ENCODE measurements at places on chromosomes 13 and 19.

DNA sequence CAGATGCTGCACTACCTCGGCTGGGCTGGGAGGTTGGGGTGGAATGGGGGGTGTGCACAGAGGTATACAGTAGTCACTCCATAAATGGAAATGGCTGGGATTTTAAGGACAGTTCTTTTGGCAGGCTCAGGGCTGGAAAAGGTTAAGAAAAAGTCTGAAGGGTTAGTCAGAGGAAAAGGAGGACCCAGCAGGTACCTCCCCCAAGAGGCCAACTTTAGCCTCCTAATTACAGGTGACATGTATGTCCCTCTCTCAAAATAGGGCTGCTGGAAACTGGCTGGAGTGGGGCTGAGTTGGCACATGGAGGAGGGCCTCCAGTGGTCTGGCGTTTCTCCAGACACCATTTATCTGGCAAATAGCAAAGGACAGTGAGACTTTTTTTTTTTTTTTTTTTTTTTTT lies 994 bp downstream of the CCDC194 start:
- no peak overlapping the region for H3K27ac ChIP-seq
- DNase-seq: no peak
- no peak overlapping the region for H3K4me3 ChIP-seq

GRCh38 chr13:51935326-51936171 lies 73.8 kb downstream of the CCDC70 start:
- H3K4me1 ChIP-seq: peaks cover under 1% of the 10 kb centered on the region
- DNase-seq: no peak
- H3K4me3 ChIP-seq: no peak overlapping the region
- H3K27me3 ChIP-seq: no peaks in the 10 kb centered on the region
- no peak overlapping the region for H3K27ac ChIP-seq

DNA sequence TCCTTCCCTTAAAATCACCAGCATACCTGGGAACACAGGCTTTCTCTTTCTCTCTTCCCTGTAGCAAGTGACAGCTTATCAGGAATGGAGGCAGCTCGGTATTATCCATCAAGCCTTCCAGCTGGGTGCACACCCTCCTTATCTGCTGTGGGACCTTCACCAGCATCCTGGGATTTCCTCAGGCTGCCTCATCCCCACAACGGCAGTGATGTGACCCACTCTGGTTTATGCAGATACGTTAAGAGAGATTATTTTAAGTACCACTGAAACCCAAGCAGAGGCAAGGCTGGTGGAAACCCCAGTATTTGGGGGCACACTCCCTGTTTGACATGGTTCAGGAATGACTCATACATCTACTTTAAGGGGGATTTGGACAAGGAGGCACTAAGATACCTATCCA lies 192.1 kb downstream of the TM9SF2 start:
- no peak overlapping the region for H3K4me3 ChIP-seq
- H3K27me3 ChIP-seq: no peaks in the 10 kb centered on the region
- H3K36me3 ChIP-seq: no peaks in the 10 kb centered on the region
- no peak overlapping the region for H3K27ac ChIP-seq

- H3K27me3 ChIP-seq: peaks cover 7% of the 10 kb centered on the region
- H3K36me3 ChIP-seq: no peaks in the 10 kb centered on the region
- no peak overlapping the region for H3K27ac ChIP-seq
- no peak for DNase-seq
- H3K4me1 ChIP-seq: no peaks in the 10 kb centered on the region
- H3K4me3 ChIP-seq: no peak overlapping the region
These were observed 71.6 kb downstream of the KL start for GRCh38 chr13:33087790-33088189.

GRCh38 chr19:21749090-21749489 lies 18.3 kb downstream of the ZNF100 start:
- no peaks in the 10 kb centered on the region for H3K27me3 ChIP-seq
- H3K27ac ChIP-seq: no peak overlapping the region
- H3K4me1 ChIP-seq: peaks cover 21% of the 10 kb centered on the region
- H3K4me3 ChIP-seq: no peak overlapping the region
- H3K36me3 ChIP-seq: peaks cover 88% of the 10 kb centered on the region

DNA sequence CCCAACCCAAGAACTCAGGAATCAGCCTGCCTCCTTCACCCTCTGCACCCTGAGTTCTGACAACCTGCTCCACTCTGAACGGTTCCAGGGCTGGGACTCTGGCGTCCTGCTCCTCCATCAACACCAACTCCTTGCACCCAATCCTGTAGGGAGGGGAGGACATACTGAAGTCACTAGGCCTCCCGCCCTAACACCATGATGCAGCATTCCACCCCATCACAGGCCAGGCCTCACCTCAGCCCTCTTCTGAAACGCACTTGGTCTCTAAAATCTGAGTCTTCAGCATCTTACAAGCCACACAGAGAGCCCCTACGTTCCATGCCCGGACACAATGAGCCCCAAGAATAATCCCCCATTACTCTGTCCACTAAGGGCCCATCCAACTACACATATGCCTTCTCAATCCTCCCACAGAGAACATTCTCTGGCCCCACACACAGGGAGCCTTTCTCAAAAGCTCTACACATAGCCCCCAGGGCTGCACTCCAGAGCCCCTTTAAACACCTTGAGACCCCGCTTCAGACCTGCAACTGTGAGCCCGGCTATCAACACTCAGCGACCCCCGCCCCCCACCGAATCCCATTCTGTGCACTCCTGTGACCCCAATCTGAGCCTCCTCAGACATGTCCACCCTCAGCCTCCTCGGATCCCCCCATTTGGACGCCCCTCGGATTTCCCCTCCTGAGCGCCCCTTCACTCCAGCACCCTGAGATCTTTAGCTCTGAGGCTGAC lies 567 bp downstream of the ALKBH6 start:
- DNase-seq: no peak
- H3K27ac ChIP-seq: peak overlapping the region; percentile 92
- peak overlapping the region; percentile 98 for H3K4me3 ChIP-seq
- no peaks in the 10 kb centered on the region for H3K27me3 ChIP-seq

DNA sequence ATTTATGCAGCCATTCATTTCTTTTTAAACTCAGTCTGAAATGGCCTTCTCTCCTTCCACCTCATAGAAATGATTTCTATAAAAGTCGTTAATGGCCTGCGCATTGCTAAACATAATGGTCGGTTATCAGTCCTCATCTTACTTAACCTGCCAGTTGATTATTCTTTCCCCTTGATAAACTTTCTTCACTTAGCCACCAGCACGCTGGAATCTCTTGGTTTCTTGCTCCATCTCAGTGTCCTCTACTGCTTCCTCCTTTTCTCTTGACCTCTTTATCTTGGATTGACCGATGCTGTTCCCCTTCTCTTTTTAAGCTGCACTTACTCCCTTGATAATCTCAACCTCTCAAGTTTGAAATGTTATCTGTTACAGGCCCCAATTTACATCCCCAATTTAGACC lies 12.2 kb upstream of the CLC start:
- DNase-seq: no peak
- H3K4me3 ChIP-seq: no peak overlapping the region
- H3K27ac ChIP-seq: no peak overlapping the region
- peaks cover 29% of the 10 kb centered on the region for H3K27me3 ChIP-seq
- no peaks in the 10 kb centered on the region for H3K4me1 ChIP-seq

DNA sequence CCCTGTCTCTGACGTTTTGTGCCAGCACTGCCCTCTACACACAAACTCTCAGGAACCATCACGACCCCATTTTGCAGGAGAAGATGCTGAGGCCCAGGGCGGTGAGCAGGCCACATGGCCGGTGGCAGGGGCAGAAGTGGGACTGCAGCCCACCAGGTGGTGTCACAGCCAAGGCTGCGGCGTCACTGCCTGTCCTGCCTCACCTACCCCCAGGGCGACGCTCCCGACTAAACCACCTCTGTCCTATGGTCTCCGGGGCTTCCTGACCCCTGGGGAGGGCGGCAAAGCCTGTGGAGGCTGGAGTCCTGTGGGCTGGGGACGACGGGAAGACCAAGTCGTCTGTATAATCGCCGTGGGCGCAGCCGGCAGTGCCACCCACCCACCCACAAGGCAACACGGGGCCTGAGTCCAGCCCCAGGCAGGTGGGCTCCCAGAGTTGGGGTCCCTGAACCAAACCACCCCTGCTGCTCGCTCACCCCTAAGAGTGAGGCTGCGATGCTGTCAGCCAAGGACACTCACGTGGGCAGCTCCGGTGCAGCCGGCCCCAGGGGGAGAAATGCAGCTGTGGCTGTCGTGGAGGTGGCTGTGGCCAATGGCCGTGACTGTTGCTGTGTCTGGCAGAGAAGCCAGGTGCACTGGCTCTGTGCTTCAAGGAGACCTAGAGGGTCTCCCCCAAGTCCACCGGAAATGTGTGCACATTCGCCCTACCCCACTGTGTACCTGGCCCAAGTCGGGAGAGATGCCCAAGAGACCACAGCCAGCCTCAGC lies 29.7 kb downstream of the RASA3 start:
- H3K36me3 ChIP-seq: peaks cover 7% of the 10 kb centered on the region
- H3K27ac ChIP-seq: peak overlapping the region; percentile 62
- H3K4me1 ChIP-seq: peaks cover 66% of the 10 kb centered on the region
- no peak for DNase-seq

DNA sequence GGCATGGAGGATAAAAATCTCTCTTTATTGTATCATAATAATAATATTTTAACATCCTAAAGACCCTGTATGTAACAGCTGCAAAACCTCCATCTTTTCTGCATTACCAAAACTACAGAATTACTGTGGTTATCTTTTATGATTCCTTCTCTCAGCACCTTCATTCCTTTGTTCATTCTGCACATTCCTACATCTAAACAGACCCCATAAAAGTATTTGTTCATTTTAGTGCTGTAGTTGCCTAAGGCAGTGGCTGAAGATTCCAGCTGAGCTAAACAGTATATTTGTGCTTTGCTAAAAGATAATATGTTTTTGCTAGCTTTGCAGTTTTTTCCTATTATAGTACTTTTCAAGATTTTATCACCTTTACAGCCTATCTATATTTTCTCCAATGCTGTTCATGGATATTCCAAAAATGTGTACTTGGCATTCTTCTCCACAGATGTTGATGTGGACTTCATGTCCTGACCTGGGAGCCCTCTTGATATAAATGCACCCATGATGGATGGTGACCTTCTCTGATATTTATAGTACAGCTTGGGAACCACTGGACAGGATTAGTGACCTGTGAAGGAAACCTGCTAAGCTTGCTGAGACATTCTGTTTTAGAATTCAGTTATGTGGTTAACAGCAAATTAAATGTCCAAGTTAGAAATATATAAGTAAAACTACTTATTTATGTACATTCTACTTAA lies 2832.9 kb upstream of the PCDH20 start:
- no peak overlapping the region for H3K4me3 ChIP-seq
- no peak overlapping the region for H3K27ac ChIP-seq
- H3K4me1 ChIP-seq: no peaks in the 10 kb centered on the region
- H3K36me3 ChIP-seq: no peaks in the 10 kb centered on the region
- no peaks in the 10 kb centered on the region for H3K27me3 ChIP-seq

DNA sequence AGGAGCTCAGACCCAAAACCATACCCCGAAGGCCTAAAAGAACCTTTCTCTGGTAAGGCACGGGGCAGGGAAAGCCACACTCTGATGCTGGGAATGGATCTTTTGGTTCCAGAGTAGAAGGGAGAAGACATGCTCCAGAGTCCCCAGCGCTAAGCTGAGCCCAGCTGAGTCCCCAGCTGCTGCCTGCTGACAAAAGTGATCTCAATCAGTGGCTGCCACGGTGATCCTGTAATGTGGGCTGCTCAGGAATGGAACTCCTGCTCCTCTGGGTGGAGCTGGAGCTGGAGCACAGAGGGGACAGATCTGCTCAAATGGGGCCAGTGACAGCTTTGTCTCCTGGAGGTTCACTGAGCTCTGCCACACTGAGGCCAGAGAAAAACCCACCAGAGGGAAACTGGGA lies 70.5 kb downstream of the MLLT1 start:
- no peaks in the 10 kb centered on the region for H3K36me3 ChIP-seq
- no peak overlapping the region for H3K27ac ChIP-seq
- no peaks in the 10 kb centered on the region for H3K4me1 ChIP-seq
- H3K4me3 ChIP-seq: no peak overlapping the region

DNA sequence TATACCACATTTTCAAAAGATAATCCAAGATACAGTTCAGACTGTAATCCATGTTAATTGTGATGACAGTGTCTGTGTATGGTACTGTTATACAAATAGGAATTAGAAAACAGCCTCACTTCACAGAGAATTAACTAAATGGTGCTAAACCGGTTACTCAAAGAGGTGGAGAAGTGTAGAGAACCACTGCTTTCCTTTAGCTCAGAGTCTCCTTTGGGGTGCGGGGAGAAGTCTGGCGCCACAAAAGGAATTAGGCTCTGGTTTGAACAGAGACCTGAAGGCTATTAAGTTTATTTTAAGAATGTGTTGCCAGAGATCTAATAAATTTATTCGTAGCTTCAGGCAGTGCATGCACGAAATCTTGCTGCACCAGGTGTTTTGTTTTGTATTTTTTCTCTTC lies 65.8 kb downstream of the FREM2 start:
- no peaks in the 10 kb centered on the region for H3K36me3 ChIP-seq
- no peak overlapping the region for H3K4me3 ChIP-seq
- no peaks in the 10 kb centered on the region for H3K27me3 ChIP-seq
- H3K27ac ChIP-seq: no peak overlapping the region
- no peak for DNase-seq

GRCh38 chr19:9836021-9836420 lies 903 bp downstream of the PIN1 start:
- peaks cover 20% of the 10 kb centered on the region for H3K4me1 ChIP-seq
- no peaks in the 10 kb centered on the region for H3K27me3 ChIP-seq
- H3K36me3 ChIP-seq: peaks cover 24% of the 10 kb centered on the region
- H3K4me3 ChIP-seq: peak overlapping the region; percentile 85
- H3K27ac ChIP-seq: peak overlapping the region; percentile 68
- no peak for DNase-seq

DNA sequence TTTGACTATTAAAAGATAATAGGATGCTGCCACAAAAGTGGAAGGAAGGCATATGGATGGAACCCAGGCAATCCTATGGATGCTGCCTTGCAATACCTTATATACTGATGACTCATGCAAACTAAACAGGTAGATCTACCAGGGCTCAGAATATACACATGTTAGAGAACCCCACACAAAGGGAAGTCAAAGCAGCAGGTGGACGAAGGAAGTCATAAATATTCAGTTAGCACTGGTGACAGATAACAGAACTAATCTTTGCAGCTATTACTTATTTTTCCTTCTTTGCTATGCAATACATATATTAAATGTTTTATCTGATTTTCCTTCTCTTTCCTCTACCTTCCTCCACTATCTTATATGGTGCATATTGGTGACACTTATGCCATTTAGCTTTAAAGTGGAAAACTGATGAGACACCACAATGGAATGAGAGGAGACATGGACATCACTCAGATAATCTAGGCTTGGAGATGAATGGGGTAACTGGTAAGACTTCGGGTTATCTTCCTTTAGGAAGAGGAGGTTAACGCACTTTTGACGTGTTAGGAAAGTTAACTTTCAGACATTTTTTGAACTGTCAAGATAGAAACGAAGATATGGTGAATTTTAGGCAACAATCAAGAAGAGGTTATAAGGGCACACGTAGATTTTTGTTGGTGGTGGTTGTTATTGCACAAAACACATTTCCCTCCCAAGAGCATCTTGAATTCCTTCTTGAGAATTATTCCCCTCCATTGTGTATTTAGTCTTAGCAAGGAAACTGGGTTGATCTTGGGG lies 39.8 kb upstream of the MBNL2 start:
- peaks cover 5% of the 10 kb centered on the region for H3K27me3 ChIP-seq
- no peak overlapping the region for H3K27ac ChIP-seq
- no peak for DNase-seq
- no peaks in the 10 kb centered on the region for H3K4me1 ChIP-seq
- no peak overlapping the region for H3K4me3 ChIP-seq
- H3K36me3 ChIP-seq: no peaks in the 10 kb centered on the region

Measured in activated naive CD8-positive, alpha-beta T cell treated with anti-CD3 and anti-CD28 coated beads, Interleukin-2, amount 50 U/mL, for 24 hours (primary cell).